Activated CD4-positive, alpha-beta T cell treated with anti-CD3 and anti-CD28 coated beads for 36 hours (primary cell): ENCODE measurements at places on chromosomes 7 and 10.

DNA sequence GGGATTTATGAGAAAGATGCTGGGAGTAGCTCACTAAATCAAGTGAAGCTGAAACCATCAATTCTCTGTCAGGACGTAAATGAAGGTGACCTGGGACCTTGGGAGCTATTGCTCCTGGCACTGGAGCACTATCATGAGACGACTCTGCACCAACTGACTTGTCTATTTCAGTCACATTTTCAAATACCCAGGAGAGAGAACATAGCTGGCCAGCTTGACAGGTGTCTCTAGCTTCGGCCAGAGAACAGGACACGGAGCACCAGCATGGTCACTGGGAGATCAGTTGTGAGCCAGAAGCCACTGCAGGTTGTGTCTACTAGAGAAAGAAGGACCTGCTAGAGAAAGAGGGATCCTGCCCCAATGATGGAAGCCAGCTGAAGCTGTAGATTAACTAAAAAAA, 17.4 kb upstream of the ATOH7 start:
- DNase-seq: no peak

GRCh38 chr10:112789248-112789647, 160.8 kb upstream of the TCF7L2 start:
- DNase-seq: no peak

GRCh38 chr7:79182283-79182682, 271.2 kb downstream of the MAGI2 start:
- DNase-seq: no peak

DNA sequence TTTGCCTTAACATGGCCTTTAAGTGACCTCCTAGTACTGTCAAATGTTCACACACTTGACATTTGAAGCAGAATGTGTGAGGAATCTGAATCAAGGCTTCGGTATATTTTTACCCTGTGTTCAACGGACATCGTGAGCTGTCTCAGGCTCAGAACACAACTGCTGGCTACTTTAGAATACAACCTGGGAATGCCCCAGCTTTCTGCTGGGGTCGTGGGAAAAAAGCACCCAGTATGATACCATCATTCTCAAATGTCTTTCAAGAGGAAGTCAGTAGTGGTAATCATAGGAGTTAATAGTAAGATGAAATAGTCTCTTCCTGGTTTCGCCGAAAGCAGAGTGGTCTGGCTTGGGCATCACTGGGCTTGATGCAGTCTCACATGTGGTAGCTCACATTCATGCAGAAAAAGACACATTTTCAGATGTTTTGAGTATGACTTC, 67.2 kb downstream of the CREB5 start:
- no peak for DNase-seq

DNA sequence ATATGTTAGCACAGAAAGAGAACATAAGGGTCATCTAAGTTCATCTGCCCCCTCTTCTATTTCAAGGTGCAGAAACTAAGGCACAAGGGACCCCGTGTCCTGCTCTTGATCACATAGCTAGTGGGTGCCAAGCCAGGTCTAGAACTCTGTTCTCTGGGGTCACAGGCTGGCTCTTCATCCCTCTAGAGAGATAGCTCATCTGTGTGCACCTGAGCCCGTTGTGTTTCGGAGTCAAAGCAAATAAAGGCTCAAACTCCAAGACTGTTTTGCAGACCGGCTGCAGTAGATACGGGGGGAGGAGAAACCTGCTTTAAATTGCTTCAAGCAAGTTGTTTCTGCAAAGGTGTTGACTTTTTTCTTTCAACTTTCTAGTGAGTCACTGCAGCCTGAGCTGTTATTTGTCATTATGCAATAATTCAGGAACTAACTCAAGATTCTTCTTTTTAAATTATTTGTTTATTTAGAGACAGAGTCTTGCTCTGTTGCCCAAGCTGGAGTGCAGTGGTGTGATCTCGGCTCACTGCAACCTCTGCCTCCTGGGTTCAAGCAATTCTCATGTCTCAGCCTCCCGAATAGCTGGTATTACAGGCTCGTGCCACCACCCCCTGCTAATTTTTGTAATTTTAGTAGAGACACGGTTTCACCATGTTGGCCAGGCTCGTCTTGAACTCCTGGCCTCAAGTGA, 6.5 kb downstream of the BLVRA start:
- no peak for DNase-seq

DNA sequence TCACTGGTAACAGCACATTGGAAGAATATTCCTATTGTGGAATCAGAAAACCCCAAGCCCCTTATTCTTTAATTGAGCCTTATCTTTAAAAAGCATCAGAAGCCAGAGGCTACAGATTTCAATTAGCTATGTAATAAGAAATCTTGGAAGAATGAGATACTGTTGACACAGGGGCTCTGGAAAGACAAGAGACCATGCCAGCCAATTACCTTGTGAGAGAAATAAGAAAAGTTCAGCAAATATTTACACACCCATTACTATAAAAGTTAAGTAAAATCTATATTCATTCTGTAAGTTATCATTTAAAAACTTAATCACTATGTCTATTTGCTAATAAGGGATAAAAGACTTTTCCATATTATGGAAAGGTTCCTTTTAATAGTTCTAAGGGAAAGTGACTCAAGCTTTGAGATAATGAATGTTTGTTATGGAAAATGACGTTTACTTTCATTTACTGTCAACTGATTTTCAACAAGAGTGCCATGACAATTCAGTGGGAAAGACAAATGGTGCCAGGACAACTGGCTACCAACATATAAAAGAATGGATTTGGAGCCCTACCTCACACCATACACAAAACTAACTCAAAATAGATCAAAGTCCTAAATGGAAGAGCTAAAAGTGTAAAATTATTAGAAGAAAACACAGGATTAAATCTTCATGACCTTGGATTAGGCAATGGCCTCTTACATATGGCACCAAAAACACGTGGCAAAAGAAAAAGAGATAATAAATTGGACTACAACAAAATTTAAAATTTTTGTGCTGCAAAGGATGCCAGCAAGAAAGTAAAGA, 28.3 kb downstream of the ZFAND2A start:
- DNase-seq: no peak

- no peak for DNase-seq
Measured at GRCh38 chr7:93530701-93531100, 43.8 kb downstream of the CALCR start.
